Testis (tissue), 5 donors: ENCODE measurements at places on chromosomes 1 and 21. TPM values are rescaled to one million over a fixed set of nuclear protein-coding genes. Genes with fewer than 3 reads are reported as not detected.
A peak's percentile ranks its signal among the peaks of the same experiment; 100 is the strongest.

GRCh38 chr1:204152310-204153044, 633 bp upstream of the ETNK2 start:
- DNase-seq = peak; percentile 49

GRCh38 chr1:209600541-209600940, 17.0 kb downstream of the CAMK1G start:
- DNase-seq = no peak

GRCh38 chr1:7770997-7771822, at the start of gene VAMP3:
Gene VAMP3, plus strand, starts transcription at chr1:7771296. Its CDS starts 88 bp downstream, at chr1:7771384.
- peak; percentile 92 for DNase-seq

Gene OR4F29
- total RNA-seq = 4.3 TPM
